ENCODE measurements at places on chromosomes 6 and 20.

DNA sequence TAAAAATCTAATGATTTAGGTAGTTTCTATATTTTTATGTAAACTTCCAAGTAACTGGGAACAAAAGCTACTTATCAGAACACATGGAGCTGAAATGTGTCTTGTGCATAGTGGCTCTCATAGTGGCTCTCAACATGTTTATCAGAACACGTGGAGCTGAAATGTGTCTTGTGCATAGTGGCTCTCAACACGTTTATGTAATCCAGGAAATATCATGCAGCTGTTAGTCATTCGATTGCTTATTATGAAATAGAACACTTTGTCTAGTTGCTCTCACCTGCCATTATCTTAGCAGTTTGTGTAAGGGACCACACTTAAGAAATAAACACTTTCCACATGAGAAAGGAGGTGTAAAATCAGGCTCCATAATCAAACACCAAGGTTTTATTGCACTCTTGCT, 119.2 kb upstream of the ASCC3 start:
- no peak for DNase-seq

DNA sequence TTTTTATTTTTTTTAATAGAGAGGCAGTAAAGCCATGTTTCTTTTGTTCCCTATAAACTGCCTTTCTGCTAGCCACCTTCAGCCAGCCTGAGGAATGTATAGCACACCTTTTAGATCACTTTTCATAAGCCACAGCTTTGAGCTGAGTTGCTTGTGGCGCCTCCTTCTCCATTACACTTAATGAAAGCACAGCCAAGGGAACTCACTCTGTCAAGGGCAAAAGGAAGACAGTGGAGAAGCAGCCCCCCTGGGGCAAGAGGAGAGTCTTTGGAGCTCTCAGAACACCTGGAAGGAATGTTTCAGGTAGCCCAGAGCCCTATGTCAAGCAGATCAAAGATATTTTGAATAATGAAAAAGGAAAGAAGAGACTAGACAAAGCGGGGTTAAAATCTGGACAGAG, 235.1 kb downstream of the CLIC5 start:
- DNase-seq: no peak

GRCh38 chr6:30763618-30764489, 19.5 kb upstream of the IER3 start:
- DNase-seq: no peak

DNA sequence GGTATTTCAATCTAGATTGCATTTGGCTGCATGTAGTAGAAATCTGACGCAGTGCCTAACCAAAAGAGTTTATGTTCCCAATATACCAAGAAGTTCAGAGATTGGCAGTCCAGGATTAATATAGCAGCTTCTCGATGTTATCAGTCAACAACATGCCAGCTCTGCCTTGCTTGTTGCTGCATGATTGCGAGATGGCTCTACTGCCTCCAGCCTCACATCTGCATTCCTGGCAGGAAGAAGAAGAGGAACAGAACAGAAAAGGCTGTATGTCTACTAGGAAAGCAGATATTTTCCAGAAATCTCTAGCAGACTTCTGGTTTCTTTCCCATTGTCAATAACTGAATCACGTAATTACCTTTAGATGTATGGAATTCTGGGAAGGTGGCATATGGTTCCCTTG, 60.8 kb downstream of the SLC35D3 start:
- DNase-seq: no peak

DNA sequence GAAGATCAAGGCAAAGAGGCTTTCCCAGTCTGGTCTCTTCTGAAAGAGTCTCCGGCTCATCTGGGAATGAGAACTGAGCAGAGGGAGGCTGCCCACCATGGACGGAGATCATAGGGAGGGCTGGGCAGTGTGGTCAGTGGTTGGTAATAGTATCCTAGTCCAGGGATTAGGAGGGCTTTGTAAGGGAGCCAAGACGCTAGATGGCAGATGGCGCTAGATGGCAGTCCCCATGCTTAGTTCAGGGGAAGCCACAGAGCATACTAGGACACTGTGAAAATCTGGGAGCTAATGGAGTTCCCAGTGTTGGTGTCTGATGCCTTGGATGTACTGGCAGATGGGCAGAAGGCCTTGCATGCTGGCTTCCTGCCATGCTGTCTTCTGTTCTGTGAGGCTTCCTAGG, 21.7 kb upstream of the DAAM2 start:
- DNase-seq: no peak

GRCh38 chr6:158619922-158620801, 24.4 kb downstream of the DYNLT1 start:
- DNase-seq: no peak

GRCh38 chr20:58483470-58483869, 31.7 kb downstream of the APCDD1L start:
- DNase-seq: no peak

DNA sequence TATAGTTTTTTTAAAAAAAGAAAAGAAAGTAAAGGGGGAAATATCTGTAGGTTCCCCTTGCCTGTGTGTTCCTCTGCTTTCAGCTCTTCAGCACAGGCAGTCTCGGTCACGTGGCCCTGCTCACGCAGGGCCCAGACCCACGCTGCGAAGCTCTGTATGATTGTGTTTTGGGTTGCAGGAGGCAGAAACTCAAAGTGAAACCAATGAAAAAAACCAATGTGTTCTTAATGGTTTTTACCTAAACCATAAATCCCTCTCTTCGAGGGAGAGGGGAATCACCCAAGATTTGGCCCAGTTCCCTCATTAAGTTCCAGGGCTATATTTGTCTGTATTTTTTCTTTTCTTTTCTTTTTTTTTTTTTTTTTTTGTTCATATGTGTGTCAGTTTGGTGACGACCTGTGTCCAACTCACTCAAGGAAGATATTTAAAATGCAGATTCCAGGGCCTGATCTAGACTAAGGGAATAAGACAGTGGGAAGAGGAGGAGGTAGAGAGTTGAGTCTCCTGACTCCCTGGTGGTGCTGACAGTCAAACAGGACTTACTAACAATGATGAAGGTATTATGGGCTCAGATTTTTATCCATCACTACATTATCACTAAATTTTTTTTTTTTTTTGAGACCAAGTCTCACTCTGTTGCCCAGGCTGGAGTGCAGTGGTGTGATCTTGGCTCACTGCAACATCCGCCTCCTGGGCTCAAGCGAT, 33.8 kb upstream of the RREB1 start:
- DNase-seq: no peak

GRCh38 chr6:20379231-20379630, 22.4 kb upstream of the E2F3 start:
- DNase-seq: no peak

GRCh38 chr6:141758430-141758829, 374.3 kb upstream of the GJE1 start:
- DNase-seq: no peak

DNA sequence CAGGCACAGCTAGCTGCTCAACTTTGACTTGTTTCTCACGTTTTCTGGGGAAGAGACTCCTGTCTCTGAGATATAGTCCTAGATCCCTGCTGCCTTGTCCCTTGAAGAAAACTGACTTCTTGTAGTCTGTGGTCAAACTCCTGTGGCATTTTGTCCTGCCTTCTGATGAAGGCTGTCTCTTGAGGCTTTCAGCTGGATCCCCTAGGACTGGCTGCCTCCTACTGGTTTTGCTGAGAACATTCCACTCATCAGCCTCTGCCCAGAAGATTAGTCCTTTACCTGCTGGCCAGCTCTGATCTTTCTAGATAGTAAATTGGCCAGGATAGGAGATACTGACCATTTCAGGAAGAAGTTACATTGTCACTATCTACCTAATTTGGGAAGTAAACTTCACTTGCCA, 71.9 kb upstream of the CNR1 start:
- DNase-seq: no peak

DNA sequence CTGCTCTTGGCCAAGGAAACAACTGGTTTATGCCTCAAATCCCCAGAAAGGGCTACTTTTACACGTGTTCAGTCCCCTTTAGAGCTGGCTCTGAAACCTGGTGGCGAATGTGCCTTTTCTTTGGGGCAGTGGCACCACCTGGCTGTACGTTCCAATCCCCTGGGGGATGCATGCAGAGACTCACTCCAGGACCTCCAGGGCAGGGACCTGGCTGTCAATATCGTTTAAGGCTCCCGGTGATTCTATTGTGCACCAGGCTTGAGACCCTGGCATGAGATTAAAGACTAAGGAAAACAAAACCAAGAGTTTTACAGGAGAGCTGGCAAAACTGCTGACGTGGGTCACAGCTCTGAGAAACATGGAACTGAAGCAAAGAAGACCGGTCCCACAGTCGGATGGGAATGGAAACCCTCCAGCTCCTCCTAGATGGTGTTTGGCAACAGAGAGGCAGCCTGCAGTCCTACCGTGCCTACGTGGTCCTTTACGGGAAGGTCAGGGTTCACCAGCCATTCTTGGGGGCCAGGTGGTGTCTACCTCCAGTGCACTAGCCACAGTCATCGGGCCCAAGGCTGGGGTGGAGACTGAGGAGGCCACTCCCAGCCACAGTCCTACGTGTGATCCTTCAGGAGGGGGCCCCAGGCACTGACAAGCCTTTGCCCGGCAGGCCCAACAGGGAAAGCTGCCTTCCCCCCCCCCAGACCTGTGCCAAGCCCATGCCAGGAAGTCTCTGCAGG, 203.3 kb upstream of the CST7 start:
- DNase-seq: no peak

DNA sequence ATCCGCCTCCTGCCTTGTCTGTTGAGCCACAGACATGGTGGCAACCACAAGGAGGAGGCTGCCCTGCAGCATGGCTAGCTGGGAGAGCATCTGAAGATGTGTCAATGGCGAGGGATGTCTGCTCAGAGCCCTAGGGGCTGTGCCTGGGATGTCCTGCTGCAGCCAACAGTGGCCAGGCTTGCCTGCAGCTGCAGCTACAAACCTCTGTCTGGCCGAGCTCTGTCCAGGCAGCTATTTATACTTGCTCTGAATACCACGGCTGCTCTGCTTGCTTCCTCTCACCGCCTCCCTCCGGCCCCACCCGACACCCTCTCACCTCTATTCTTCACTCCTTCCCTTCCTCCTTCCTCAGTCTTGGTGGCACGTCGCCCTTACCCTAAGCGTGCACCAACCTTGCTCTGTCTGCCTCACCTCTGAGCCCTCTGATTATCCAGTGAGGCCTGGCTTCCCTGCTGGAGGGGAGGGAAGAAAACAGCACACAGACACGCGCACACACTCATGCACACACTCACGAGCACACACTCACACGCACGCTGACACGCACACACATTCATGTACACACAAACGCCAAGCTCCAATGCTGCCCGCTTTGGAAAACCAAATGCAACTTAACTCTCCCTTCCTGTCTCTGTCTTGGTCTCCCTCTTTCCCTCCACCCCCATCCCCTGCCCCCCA, at the start of gene ANGPT4:
ANGPT4 (minus strand) TSS at position 210 of the 675 bp plus-strand sequence; CDS start at position 90, 120 bp downstream.
- DNase-seq: no peak

DNA sequence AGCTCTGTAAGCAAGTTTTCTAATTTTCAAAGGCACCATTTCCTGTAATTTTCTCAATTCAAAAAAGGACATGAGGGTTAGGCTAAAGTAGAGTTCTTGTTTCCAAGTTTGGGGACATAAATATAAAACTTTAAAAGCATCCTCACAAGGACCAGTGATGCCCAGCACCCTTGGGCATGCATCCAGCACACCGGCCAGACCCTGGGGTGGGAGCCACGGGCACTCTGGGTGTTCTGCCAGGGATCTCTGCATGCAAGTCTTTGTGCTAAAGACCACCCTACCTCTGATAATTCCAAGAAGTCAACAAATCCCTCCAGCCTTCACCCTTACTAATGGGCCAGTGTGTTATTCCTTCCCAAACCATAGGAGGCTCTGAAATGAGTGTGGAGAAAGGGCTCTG, 46.5 kb downstream of the PLCG1 start:
- DNase-seq: no peak

GRCh38 chr6:69795469-69796072, 1.2 kb downstream of the LMBRD1 start:
- DNase-seq: no peak

- no peak for DNase-seq
Observed at GRCh38 chr6:170144571-170145271, 146.2 kb downstream of the DLL1 start.

GRCh38 chr6:33750244-33750991, 3.7 kb upstream of the IP6K3 start:
- DNase-seq: no peak

- no peak for DNase-seq
Observed at GRCh38 chr6:163386329-163386908, 28.1 kb upstream of the QKI start.

- no peak for DNase-seq
Observed at GRCh38 chr20:16533502-16533901, 39.7 kb downstream of the KIF16B start.

GRCh38 chr6:14478381-14479225, 361.0 kb downstream of the CD83 start:
- no peak for DNase-seq

DNA sequence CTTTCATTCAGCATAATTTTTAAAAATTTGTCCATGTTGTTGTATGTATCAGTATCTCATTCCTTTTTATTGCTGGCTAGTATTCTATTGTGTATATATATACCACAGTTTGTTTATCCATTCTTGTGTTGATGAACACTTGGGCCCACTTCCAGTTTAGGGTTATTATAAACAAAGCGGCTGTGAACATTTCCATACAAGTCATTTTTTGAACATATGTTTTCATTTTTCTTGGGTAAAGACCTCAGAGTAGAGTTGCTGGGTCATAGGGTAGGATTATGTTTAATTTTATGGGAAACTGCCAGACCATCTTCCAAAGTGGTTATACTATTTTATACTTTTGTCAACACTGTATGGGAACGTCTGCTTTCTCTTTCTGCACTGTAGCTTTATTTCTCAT, 55.3 kb downstream of the RBM24 start:
- DNase-seq: no peak

DNA sequence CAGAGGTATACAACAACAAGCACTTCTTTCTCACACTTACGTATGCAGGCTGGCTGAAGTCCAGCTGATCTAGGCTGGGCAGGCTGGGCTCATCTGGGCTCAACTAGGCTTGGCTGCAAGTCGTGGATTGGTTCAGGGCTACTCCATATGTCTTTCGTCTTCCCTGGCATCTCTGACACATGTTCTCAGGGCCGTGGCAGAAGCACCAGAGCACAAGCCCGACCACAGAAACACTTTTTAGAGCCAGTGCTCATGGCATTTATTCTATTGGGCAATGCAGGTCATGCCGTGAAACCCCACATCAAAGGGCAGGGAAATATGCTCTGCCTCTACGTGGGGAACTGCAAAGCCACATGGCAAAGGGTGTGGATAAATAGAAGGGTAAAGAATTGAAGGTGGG, 93.8 kb downstream of the RIN2 start:
- no peak for DNase-seq

- no peak for DNase-seq
Observed at GRCh38 chr6:118495485-118496280, 52.4 kb upstream of the PLN start.

Measured in NCI-H1105 (cell line).